Smooth muscle cell of the pulmonary artery (primary cell): ENCODE measurements at places on chromosomes 2 and 18. TPM values are rescaled to one million over a fixed set of nuclear protein-coding genes. Genes with fewer than 3 reads are reported as not detected.

The CD207 gene
- not detected in 2 replicates for total RNA-seq

The CDH2 gene
- total RNA-seq = 84.8 and 368 TPM in 2 replicates

The DLX2 gene
- total RNA-seq = 0.33 and 3.9 TPM in 2 replicates

The KLF7 gene
- 20.3 and 59.7 TPM in 2 replicates for total RNA-seq

The EVX2 gene
- not detected in 2 replicates for total RNA-seq

The SUPT7L gene
- 18.9 and 19.4 TPM in 2 replicates for total RNA-seq

The VAMP5 gene
- 13.7 and 15.9 TPM in 2 replicates for total RNA-seq

The DTNA gene
- 7.8 and 43.9 TPM in 2 replicates for total RNA-seq

The RUFY4 gene
- not detected in 2 replicates for total RNA-seq

The NTSR2 gene
- total RNA-seq = not detected in 2 replicates

The PLB1 gene
- total RNA-seq = 0.46 and 1.3 TPM in 2 replicates
